A549 (cell line): ENCODE measurements at places on chromosomes 5 and 9.

DNA sequence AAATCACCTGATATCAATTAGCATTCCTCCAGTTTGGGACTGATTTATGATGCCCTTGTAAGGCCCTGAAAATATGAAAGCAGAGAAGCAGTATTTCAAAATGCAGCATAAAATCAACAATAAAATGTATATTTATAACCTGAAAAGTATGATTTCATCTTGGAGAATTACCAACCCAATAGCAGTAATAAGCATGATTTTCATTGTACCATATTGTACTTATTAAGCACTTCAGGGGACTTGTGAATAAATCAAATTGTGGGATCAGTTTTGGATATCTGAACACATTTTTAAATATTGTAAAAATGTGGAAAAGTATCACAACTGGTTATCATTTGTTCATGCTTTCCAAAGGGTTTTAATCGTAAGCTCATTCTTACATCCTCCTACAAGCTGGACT lies 250.8 kb downstream of the DMRT2 start:
- no peak for DNase-seq

DNA sequence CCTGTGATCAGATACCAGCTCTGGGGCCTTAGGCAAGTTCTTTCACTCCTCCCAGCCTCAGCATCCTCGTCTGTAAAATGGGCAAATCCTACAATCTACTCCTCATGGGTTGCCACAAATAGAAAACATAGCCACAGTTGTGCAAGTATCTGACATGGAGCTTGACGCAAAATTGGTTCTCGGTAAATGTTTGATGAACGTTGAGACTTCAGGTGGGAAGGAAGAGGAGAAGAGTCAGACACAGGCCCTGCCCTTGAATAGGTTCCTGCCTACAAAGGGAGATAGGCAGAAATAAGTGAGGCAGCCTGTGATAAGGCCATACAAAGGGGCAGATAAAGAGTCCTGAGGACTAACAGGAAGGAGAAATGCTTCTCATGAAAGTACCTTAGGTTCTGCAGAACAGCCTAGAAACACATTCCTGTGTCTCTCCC lies 26.1 kb upstream of the CPEB4 start:
- DNase-seq = no peak

DNA sequence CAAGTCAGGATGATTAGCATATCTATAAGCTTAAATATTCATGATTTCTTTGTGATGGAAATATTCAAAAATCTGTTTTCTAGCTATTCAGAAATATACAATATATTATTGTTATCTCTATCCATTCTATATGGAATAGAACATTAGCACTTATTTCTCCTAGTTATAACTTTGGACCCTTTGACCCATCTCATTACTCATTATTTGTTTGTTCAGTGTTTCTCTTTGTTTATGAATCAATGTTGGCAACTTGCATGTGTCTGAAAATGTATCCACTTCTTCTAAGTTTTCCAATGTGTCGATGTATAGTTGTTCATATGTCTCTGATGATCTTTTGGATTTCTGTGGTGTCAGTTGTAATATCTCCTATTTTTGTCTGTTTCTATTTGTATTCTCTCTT lies 1059.3 kb downstream of the CDH9 start:
- DNase-seq = no peak

DNA sequence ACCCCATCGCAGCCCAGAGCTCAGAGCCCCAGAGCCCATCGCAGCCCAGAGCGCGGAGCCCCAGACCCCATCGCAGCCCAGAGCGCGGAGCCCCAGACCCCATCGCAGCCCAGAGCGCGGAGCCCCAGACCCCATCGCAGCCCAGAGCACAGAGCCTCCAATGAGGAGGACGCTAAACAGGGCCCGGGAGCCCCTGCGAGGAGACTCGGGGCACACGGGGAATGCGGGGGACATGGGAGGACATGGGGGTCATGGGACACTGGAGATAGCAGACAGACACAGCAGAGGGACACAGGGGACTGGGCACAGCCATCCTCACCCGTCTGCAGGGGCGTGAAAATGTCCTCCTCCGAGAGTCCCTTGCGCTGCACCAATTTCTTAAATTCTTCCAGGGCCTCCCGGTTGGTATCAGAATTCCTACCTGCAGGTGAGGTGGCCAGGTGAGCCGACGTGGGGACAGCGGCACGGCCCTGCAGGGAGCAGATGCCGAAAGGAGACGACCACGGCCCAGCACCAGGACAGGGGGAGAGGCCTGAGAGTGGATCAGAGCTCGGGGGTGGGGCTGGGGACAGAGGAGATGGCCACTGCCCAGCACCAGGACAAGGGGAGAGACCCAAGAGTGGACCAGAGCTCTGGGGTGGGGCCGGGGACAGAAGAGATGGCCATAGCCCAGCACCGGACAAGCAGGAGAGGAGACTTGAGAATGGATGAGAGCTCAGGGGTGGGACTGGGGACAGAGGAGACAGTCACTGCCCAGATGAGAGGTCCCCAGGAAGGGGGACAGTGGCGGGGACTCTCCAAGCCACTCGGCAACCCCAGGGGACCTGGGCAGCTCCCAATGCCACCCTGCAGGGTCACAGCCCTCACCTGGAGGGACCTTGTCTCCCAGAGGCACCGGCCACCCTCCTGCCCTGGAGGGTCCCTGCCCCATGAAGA lies 2.8 kb downstream of the OBP2B start:
- no peak for DNase-seq
